Activated CD8-positive, alpha-beta memory T cell treated with anti-CD3 and anti-CD28 coated beads, Interleukin-2, amount 10 ng/mL, durations not matched to agents 7 days and 5 days (primary cell): ENCODE measurements at places on chromosomes 4 and X. TPM values are rescaled to one million over a fixed set of nuclear protein-coding genes. Genes with fewer than 3 reads are reported as not detected.

XG gene
- not detected for total RNA-seq

KCTD8 gene
- total RNA-seq, result not detected

CLCN4 gene
- total RNA-seq, result 0.16 TPM

BTK gene
- 0.41 TPM for total RNA-seq

TAF7L gene
- not detected for total RNA-seq

SPANXC gene
- not detected for total RNA-seq

PI4K2B gene
- total RNA-seq, result 42.2 TPM

HPSE gene
- 18.4 TPM for total RNA-seq

IDS gene
- 106 TPM for total RNA-seq

SORBS2 gene
- total RNA-seq, result not detected

DNA sequence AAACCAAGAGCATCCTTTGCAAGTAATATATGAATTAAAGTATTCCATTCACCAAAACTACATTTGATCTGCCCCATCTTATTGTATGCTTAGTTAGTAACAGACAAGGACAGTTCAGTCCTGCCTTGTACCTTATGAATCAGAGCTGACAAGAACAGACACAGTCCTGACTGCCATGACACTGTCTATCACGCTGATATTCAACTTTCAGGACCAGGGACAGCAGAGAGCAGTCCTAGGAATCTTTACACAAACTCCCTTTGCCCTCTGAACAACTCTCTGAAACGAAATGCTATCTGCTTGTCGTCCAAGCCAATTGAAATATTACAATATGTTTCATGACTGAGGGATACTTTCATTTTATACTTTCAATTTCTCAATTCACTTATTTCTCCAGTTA, 268.6 kb upstream of the VCX start:
- no peaks in the 10 kb centered on the region for H3K36me3 ChIP-seq
- H3K27me3 ChIP-seq, result no peaks in the 10 kb centered on the region
- no peak overlapping the region for H3K4me3 ChIP-seq
- H3K27ac ChIP-seq, result no peak overlapping the region

- H3K36me3 ChIP-seq, result no peaks in the 10 kb centered on the region
- H3K4me3 ChIP-seq, result no peak overlapping the region
- no peak overlapping the region for H3K27ac ChIP-seq
- DNase-seq, result no peak
- no peaks in the 10 kb centered on the region for H3K27me3 ChIP-seq
- no peaks in the 10 kb centered on the region for H3K4me1 ChIP-seq
Observed at GRCh38 chr4:156778093-156778492, 193.5 kb downstream of the PDGFC start.

- H3K36me3 ChIP-seq, result peaks cover 15% of the 10 kb centered on the region
- no peaks in the 10 kb centered on the region for H3K27me3 ChIP-seq
- no peak overlapping the region for H3K27ac ChIP-seq
Observed at GRCh38 chr4:105154576-105154975, 7.9 kb downstream of the TET2 start.

DNA sequence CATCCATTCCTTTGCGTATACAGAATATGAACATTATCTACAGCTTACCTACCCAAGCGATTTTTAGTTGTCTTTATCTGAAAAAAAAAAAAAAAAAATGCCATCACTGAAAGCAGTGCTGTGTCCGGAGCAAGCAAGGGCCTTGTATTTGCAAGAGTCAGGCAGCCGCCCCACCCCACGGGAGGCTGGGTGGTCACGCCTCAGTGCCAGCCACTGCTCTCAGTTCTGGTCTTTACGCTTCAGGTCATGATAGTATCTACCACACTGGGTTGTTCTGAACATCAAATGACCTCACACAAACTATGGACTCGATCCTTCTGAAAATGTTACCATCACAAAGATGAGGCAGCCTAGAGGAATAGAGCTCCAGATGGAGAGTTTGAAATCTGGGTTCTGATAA, 62.7 kb upstream of the HELT start:
- H3K36me3 ChIP-seq, result no peaks in the 10 kb centered on the region
- peaks cover 13% of the 10 kb centered on the region for H3K27me3 ChIP-seq
- DNase-seq, result no peak
- peaks cover 3% of the 10 kb centered on the region for H3K4me1 ChIP-seq
- no peak overlapping the region for H3K27ac ChIP-seq

DNA sequence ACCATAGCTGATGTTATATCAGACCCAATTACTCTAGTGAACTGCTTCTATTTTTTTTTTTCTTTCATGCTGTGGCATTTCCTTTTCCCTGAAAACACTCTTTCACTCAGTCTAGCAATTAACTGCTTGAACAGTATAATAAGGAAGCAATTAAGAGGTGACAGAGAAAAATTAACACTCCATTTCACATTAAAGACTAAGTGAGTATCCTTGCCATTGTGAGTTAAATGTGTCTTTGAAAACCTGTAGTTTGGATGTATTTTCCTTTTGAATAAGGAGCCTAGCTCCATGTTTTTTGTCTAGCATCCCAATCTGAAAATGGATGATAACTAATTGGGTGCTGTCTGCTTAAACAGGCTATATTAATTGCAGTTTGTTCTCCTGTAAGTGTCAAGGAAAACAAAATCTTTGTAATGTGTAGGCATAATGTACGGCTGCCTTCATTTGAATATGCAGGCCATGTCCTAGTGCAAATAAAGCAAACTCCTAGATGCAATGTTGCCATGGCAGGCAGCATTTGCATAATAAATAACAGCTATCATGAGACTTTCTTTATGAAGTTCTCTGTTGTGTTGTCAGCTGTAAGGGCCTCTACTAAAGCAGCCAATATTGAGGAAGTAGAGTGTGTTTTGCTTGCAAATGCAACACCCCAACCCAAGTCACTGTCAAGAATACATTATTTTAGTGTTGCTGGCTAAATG, 416.7 kb downstream of the ZIC3 start:
- no peaks in the 10 kb centered on the region for H3K36me3 ChIP-seq
- no peaks in the 10 kb centered on the region for H3K27me3 ChIP-seq
- no peaks in the 10 kb centered on the region for H3K4me1 ChIP-seq
- no peak overlapping the region for H3K27ac ChIP-seq
- no peak for DNase-seq
- H3K4me3 ChIP-seq, result no peak overlapping the region

DNA sequence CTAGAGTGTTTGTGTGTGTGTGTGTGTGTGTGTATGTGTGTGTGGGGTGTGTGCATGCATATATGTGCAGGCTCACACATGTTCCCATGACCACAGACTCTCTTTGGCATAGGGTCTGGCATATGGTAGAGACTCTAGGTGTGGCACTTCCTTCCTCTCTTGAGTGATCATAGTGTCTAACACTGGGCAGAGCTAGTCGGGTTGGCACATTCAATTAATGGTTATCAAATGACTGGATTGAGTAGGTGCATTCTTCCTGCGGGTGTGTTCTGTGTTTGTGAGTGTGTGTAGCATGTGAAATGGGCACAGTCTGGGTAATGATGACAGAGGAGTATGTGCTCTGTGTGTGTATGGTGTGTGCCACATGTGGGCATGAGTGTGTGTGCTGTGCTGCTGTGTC, 106.5 kb downstream of the EFNB1 start:
- H3K4me1 ChIP-seq, result no peaks in the 10 kb centered on the region
- H3K36me3 ChIP-seq, result no peaks in the 10 kb centered on the region
- no peak for DNase-seq
- no peak overlapping the region for H3K27ac ChIP-seq
- H3K4me3 ChIP-seq, result no peak overlapping the region

GRCh38 chrX:109911046-109911445, 91.9 kb upstream of the TMEM164 start:
- H3K27me3 ChIP-seq, result peaks cover 2% of the 10 kb centered on the region
- no peak overlapping the region for H3K4me3 ChIP-seq
- DNase-seq, result no peak
- H3K36me3 ChIP-seq, result no peaks in the 10 kb centered on the region
- no peaks in the 10 kb centered on the region for H3K4me1 ChIP-seq
- no peak overlapping the region for H3K27ac ChIP-seq

DNA sequence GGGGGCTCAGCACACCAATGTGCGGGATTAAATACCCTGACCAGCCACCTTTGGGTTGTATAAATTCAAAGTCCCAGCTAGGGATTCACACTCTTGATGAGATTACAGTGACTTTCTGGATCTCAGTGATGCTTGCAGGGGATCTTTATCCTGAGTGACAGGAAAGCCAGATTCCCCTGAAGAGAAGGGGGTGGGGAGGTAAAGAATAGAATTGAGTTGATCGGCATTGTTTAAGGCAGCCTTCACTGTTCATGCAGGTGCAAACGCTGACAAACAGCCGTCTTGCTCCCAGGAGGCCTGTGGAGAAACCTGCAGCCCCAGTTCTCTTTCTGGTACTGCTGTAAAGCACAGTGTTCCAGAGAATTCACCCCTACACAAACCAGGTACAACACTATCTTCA, 19.0 kb downstream of the CXXC4 start:
- H3K27ac ChIP-seq, result no peak overlapping the region
- no peaks in the 10 kb centered on the region for H3K27me3 ChIP-seq
- no peak for DNase-seq

GRCh38 chr4:10079912-10080588, 36.5 kb downstream of the WDR1 start:
- H3K27me3 ChIP-seq, result no peaks in the 10 kb centered on the region
- H3K4me1 ChIP-seq, result no peaks in the 10 kb centered on the region
- DNase-seq, result no peak
- H3K4me3 ChIP-seq, result no peak overlapping the region

GRCh38 chrX:121671649-121672048, 624.2 kb downstream of the GLUD2 start:
- no peak overlapping the region for H3K27ac ChIP-seq
- H3K4me3 ChIP-seq, result no peak overlapping the region
- H3K27me3 ChIP-seq, result no peaks in the 10 kb centered on the region

- H3K36me3 ChIP-seq, result no peaks in the 10 kb centered on the region
- H3K4me1 ChIP-seq, result peaks cover 18% of the 10 kb centered on the region
- peak; percentile 78 for DNase-seq
- H3K27ac ChIP-seq, result no peak overlapping the region
- H3K4me3 ChIP-seq, result no peak overlapping the region
Observed at GRCh38 chrX:46796574-46797191, 37.8 kb upstream of the SLC9A7 start.

DNA sequence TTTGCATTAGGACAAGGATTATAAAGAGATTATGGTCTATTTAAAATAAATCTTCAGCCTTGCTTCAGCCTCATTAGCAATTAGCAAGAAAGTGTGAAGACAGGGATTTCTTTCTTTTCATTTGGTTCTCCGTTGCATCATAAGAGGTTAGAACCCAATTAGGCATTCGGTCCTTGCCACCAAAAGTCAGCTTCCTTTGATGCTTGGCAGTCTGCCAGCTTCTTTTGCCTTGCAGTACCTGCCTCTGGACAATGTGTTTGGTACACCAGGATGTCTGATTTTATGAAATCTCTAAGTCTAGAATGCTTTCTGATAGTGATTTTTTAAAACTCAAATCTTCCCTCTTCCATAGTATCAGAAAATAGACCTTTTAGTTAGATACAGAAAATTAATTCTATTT, 12.4 kb downstream of the SMIM20 start:
- H3K27ac ChIP-seq, result no peak overlapping the region
- H3K27me3 ChIP-seq, result no peaks in the 10 kb centered on the region
- no peaks in the 10 kb centered on the region for H3K36me3 ChIP-seq
- H3K4me1 ChIP-seq, result peaks cover 13% of the 10 kb centered on the region
- DNase-seq, result no peak

DNA sequence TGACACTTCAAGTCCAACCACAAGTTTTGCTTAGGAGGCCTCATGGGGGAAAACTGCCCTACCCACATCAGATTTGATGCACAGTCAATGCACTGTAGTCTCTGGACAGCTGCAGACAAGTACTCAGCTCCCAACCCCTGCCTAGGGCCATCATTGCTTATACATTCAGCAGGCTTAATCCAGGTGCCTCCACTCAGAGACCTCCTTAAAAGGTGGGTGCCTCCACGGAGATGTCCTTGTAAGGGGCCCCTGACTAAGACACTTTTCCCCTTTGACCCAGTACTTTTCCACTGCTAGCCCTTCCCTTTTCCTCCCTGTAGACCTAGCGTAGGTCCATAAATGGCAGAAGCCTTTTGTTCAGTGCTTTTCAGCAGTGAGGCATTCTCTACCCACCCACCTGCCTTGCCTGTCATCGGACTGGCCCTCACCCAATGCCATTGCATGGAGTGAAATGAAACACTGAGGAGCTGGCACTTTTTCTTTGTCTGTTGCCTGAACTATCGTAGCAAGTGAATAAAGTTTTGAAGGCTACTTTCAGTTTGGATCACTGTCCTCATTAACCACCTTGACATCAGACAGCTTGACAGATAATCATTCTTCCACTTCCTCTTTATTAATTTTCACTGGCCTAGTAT, 23.8 kb upstream of the PLK4 start:
- H3K27me3 ChIP-seq, result no peaks in the 10 kb centered on the region
- H3K36me3 ChIP-seq, result peaks cover 14% of the 10 kb centered on the region
- H3K4me3 ChIP-seq, result no peak overlapping the region
- H3K27ac ChIP-seq, result no peak overlapping the region
- DNase-seq, result no peak
- peaks cover 2% of the 10 kb centered on the region for H3K4me1 ChIP-seq

- H3K4me1 ChIP-seq, result no peaks in the 10 kb centered on the region
- no peaks in the 10 kb centered on the region for H3K27me3 ChIP-seq
- H3K36me3 ChIP-seq, result no peaks in the 10 kb centered on the region
- no peak for DNase-seq
Observed at GRCh38 chr4:80931631-80932081, 98.9 kb upstream of the BMP3 start.

DNA sequence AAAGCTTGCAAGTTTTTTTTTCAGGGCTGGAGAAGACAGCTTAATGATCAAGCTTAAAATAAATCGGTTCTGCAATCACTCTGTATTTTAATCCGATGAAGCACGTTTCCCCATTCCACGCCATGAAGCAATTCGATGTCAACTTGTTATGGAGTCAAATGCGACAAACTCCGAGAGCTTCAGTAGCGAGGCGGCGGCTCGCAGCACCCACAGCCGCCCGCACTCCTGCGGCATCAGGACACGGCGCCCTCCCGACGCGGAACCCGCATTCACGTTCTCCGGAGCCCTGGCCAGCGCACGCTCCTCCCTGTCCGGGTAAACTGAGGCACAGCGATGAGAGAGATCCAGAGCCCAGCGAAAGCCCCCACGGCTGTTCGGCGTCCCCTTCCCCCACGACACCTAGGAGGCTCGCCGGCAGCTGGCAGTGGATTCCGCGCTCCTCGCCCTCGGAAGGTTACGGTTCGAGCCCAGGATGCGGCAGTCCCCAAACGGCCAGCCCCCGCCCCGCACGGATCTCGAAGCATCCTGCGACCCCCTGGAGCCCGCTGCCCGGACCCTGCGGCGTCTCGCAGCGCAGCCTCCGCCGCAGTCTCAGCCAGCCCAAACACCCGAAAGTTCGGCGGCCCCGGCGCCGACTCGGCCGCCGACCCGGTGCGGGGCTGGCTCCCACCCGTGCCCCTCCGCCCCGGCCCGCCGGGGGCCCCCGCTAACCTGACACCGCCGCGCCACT, 507 bp downstream of the MFAP3L start:
- H3K4me1 ChIP-seq, result peaks cover 10% of the 10 kb centered on the region
- DNase-seq, result no peak
- H3K27me3 ChIP-seq, result peaks cover 58% of the 10 kb centered on the region
- H3K4me3 ChIP-seq, result peak overlapping the region; percentile 68
- peaks cover 2% of the 10 kb centered on the region for H3K36me3 ChIP-seq
- peak overlapping the region; percentile 9 for H3K27ac ChIP-seq

GRCh38 chr4:112330921-112331320, 33.8 kb downstream of the ALPK1 start:
- H3K4me1 ChIP-seq, result peaks cover 8% of the 10 kb centered on the region
- H3K27ac ChIP-seq, result no peak overlapping the region
- no peak overlapping the region for H3K4me3 ChIP-seq
- no peaks in the 10 kb centered on the region for H3K27me3 ChIP-seq
